Left ventricle myocardium inferior (tissue), 1 donor: ENCODE measurements at places on chromosomes 7 and 10. TPM values are rescaled to one million over a fixed set of nuclear protein-coding genes. Genes with fewer than 3 reads are reported as not detected.

The ANKRD61 gene
- not detected for total RNA-seq

The ZP3 gene
- total RNA-seq: not detected

The GPR141 gene
- 0.33 TPM for total RNA-seq

The ZNF277 gene
- total RNA-seq: 14.6 TPM

The OR2A5 gene
- not detected for total RNA-seq

The ARF5 gene
- total RNA-seq: 67.2 TPM

DNA sequence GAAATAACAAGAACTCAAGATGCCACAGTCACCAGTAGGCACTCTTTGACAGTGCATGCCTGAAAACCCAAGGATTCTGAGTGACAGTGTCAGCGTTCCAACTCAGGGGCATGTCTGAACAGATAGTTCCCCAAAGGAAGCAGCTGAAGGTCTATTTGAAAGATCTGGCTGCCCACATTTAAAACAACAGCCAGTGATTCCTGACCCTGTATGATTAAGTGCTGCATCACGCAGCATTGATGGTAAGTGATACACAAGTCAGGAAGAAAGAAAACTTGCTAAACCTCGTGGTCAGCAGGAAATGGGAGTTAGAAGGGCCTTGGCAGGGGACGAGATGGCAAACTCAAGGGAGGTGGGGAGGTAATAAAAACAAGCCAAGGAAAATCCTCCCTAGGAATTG lies 1013.1 kb downstream of the TYW1 start:
- no peak for DNase-seq

DNA sequence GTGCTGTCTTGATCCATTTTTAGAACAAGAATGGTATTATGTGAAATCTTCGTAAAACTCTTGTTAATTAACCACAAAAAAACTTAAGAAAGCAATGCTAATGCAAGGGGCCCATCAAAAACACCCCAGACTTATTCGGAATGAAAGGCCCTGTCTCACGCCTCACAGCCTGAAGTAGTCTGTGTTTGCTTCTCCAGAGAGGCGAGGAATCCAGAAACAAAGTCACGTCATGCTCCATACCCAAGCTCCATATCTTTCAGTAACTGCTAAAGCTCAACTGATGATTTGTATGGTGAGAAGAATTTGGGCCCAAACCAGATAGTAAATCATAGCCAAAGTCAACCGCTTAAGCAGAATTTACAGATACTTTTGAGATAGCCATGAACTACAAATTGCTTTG lies 155.4 kb downstream of the ATE1 start:
- no peak for DNase-seq

GRCh38 chr7:90771281-90771680 lies 175.2 kb downstream of the CDK14 start:
- DNase-seq: no peak

DNA sequence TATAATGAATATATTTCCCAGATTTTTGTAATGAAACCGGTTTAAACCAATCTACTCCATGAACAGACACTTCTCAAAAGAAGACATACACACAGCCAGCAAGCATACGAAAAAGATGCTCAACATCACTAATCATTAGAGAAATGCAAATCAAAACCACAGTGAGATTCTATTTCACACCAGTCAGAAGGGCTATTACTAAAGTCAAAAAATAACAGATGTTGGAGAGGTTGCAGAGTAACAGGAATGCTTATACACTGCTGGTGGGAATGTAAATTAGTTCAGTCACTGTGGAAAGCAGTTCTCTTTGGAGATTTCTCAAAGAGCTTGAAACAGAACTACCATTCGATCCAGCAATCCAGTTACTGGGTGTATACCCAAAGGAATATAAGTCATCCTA lies 240.7 kb downstream of the TSPAN12 start:
- DNase-seq: no peak

- DNase-seq: no peak
Measured at GRCh38 chr10:30577048-30577447, 52.5 kb downstream of the LYZL2 start.

DNA sequence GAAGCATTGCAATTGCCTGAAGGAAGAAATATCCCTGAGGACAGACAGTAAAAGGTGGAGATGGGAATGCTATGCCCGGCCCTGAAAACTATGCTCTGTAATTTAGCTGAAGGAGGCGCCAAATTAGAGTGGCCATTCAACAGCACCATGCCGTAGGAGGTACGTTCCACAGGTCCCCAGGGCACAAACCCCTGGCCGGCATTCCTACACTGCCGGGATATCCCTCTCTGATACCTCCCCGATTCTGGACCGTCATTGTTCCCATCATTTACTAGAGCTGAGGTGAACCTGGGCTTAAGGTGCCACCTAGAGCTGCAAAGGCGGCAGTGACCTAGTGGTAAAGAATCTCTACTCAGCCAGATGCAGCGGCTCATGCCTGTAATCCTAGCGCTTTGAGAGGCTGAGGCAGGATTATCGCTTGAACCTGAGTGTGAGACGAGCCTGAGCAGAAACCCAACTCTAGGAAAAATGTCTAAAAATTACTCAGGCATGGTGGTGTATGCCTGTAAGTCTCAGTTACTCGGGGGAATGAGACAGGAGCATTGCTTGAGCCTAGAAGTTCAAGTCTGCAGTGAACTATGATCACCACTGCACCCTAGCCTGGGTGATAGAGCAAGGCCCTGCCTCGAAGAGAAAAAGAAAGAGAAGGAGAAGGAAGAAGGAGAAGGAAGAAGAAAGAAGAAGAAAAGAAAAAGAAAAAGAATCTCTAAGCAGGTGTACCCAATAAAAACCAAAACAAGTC lies 53.0 kb upstream of the TNKS2 start:
- DNase-seq: no peak

DNA sequence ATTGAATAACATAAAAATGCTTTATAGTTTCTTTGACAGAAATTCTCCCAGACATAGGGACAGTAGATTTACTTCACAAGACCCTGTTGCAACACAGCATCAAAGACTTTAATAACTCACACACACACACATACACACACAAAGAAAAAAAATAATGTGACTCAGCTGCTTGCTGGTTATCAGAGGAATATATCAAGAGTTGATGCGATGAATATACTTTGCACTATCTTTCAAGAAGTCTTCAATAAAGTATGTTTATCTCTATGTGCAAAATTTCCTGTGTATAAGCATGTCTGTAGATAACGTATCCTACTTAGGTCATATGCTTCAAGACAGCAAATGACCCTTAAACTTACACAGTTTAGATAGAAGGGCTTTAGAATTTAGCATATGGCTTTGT lies 243.1 kb downstream of the ARL4A start:
- DNase-seq: no peak

DNA sequence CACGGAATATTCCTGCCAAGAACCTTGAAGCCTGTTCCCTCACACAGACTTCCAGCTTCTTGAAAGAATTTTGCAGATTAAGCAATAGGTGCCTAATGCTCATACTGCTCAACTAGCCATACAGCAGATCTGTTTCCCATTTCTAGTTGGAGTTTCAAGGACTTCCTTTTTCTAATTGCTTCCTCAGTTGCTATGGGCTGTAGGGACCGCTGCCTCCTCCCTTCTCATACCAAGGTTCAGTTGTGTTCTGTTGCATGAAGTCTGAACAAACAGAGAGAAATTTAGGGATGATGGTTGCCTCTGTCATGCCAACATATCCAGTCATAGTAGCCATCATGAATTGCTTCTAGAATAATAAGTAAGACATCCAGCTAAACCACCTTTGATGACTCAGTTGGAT lies 6.8 kb downstream of the ITGA8 start:
- no peak for DNase-seq

DNA sequence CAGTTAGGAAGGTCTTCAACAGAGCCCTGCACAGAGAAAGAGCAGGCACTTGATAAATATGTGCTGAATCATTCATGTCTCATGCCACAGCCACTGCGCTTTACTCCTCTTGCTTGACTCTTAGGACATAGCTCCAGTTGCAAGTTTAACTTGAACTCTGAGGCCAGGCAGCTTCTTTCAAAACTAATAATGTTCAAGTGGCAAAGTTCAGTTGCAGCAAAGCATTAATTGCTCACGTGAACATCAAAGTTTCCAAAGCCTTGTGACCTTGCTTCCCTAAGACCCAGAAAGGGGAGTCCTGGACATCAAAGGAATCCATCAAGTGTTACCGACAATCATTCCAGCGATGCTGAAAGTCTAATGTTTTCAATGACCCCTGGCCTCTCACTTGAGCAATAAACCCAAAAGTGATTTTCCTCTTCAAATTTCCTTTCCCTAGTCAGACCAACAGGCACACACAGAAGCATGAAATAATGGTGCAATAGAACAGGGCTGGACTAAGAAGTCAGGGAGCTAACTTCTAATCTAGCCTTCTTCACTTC lies 21.8 kb upstream of the TECTB start:
- no peak for DNase-seq

DNA sequence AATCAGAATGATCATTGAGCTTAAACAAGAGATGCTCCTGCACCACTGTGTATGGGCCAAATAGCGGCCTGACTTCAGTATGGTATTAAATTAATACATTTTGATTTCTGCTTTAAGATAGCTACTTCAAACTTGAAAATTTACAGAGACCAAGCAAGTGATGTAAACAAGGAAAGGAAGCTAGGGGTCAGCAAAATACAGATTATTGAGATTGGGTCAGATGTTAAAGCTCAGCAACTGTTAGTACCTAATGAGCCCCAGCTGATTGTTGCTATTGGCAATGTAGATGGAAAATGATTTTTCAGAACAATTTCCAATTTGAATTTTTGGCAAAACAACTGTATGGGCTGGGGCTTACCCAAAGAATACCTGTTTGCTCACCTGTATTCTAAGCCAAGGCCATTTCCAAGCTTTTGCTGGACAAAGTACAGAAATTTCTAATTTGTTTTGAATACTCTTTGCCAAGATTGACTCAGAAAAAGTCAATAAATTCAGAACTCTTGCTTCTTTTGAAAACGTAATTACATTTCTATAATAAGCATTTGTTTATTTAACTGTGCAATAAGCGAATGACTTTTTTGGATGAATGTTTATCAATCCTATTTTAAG lies 23.0 kb upstream of the DLD start:
- DNase-seq: no peak

GRCh38 chr7:1244700-1245523 lies 12.2 kb downstream of the UNCX start:
- no peak for DNase-seq

DNA sequence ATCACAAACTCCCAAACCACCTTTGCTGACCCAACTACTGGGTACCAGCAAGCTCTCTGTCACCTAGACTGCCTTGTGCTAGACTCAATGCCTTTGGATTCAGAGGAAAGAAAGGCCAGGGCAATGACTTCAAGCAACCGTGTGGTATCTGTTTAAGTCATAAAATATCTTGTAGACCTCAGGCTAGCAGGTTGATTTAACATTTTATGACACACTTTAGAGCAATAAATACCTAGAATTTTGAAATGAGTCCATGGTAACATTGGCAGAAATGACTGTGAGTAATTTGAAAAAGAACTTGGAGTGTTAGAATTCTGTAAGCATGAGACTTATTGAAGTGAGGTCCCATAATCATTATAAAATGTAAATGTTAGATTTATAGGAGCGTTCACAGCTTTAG lies 87.2 kb downstream of the TWIST1 start:
- DNase-seq: no peak

DNA sequence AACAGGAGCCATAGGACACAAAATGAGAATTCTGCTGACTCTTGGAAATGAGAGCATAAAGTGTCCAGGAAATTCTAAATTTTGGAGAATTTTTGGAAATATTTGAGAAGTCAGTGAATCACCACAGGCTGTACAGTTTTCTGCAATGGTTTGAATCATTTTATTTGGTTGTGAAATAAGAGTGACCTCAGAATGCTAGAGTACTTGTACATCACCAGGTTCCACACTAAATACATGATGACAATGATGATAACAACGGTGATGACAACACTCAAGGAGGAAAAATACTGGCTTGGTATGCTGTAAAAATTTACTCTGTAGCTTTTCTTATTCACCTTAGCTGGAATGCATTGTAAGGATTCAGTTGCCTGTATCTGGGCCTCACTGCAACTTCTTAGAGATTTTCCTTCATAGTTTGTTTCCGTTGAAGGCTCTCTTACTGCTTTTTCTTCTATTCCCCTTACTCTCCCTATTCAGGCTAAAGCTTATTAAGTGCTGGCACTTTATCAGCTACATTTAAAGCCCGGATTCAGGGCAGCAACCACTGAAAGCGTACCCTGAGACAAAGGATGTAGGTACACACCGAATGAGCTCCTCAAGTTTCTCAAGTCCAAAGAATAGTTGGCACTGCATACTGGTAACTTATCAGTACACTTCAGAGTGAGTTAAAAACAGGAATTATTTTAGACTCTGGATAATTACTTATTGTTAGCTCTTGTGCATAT lies 30.2 kb upstream of the NME8 start:
- no peak for DNase-seq
